ENCODE measurements at places on chromosomes 11 and 22.
A peak's percentile ranks its signal among the peaks of the same experiment; 100 is the strongest.

GRCh38 chr22:36613958-36614357 lies 85.0 kb upstream of the EIF3D start:
- H3K27ac ChIP-seq: no peak overlapping the region
- H3K4me1 ChIP-seq: no peaks in the 10 kb centered on the region
- no peak overlapping the region for H3K4me3 ChIP-seq
- no peaks in the 10 kb centered on the region for H3K36me3 ChIP-seq

DNA sequence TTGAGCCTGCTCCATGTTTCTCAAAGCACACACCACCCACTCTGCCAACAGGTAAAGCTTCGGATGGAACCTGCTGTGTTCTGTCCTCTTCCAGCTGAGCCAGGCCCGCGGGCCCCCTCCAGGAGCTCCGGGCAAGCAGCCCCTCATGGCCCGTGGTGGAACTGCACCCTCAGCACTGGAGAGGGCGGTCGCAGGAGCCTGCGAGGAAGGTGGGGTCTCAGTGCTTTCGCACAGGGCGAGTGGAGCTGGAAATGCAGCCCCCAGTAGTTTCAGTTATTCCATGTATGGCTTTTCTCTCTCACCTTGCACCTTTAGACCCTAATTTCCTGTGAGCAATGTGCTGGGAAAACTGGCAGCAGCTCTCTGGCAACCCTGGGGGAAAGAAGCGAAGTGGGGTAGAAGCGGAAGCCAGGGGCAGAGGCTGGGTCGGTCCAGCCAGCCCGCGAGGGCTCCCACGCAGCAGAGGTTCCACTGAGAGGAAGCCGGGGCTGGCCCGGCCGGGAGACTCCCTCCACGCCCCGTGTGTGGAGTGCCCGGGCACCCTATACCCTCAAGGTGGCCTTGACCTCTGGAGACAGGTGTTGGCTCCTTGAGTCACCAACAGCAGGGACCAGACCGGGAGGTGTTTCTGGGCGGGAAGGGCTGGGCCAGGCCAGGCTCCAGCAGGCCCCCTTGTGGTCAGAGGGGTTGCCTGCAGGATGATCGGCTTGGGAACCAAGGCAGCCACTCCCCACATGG lies 119.9 kb upstream of the TMEM45B start:
- peak overlapping the region; percentile 44 for H3K27ac ChIP-seq
- DNase-seq: peak; percentile 80
- H3K4me3 ChIP-seq: peak overlapping the region; percentile 71
- no peaks in the 10 kb centered on the region for H3K36me3 ChIP-seq
- no peaks in the 10 kb centered on the region for H3K27me3 ChIP-seq
- H3K4me1 ChIP-seq: peaks cover 12% of the 10 kb centered on the region

GRCh38 chr22:42842658-42843370 lies 14.3 kb downstream of the ARFGAP3 start:
- H3K27ac ChIP-seq: no peak overlapping the region
- H3K27me3 ChIP-seq: no peaks in the 10 kb centered on the region
- peaks cover 14% of the 10 kb centered on the region for H3K4me1 ChIP-seq
- H3K36me3 ChIP-seq: peaks cover 22% of the 10 kb centered on the region

- H3K27me3 ChIP-seq: no peaks in the 10 kb centered on the region
- no peak overlapping the region for H3K4me3 ChIP-seq
- H3K4me1 ChIP-seq: peaks cover 5% of the 10 kb centered on the region
- no peak overlapping the region for H3K27ac ChIP-seq
- H3K36me3 ChIP-seq: no peaks in the 10 kb centered on the region
Observed at GRCh38 chr22:42473484-42474193, 41.4 kb upstream of the NFAM1 start.

DNA sequence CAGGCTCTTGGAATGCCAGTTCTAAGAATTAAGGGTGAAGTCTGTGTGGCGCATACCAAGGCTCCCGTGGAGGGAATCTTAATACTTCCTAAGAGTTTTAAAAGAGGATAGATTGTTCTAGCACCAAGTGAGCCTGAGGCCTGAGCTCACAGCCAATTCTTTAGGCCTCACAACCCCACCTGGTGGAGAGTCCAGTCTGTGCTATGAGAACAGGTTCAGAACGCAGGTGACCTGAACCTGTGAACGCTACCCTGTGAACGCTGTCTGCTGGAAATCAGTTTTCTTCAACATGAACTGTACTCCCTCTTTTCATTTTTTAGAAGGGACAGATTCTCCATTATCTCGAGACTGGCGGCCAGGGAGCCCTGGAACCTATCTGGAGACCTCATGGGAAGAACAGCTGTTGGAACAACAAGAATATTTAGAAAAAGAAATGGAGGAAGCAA lies 43.2 kb upstream of the DLAT start:
- no peak overlapping the region for H3K27ac ChIP-seq
- no peak overlapping the region for H3K4me3 ChIP-seq
- peaks cover 12% of the 10 kb centered on the region for H3K4me1 ChIP-seq
- peaks cover 26% of the 10 kb centered on the region for H3K27me3 ChIP-seq
- peak; percentile 85 for DNase-seq

DNA sequence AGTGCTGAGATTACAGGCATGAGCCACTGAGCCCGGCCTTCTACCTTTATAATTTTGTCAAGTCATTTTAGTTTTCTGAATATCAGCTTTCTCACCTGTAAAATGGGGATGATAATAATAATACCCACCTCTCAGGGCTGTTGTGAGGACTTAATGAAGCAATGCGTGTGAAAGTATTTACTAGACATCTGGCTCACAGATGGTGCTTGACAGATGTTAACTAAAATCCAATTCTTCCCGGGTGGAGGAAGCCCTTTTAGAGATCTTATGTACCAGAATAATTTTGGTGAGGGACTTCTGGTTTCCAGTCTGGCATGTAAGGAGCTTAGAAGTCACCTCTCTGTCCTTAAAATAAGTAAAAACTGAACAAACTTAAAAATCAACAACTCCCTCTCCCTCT lies 43.7 kb upstream of the NUP160 start:
- H3K27ac ChIP-seq: no peak overlapping the region
- no peaks in the 10 kb centered on the region for H3K27me3 ChIP-seq

GRCh38 chr11:78469896-78470295 lies 52.3 kb upstream of the GAB2 start:
- peaks cover 11% of the 10 kb centered on the region for H3K4me1 ChIP-seq
- H3K27ac ChIP-seq: no peak overlapping the region
- H3K4me3 ChIP-seq: no peak overlapping the region
- peaks cover 28% of the 10 kb centered on the region for H3K36me3 ChIP-seq
- DNase-seq: no peak

GRCh38 chr11:65912845-65913244 lies 6.0 kb downstream of the C11orf68 start:
- H3K36me3 ChIP-seq: no peaks in the 10 kb centered on the region
- no peak overlapping the region for H3K27ac ChIP-seq
- H3K4me1 ChIP-seq: peaks cover 26% of the 10 kb centered on the region
- peaks cover 3% of the 10 kb centered on the region for H3K27me3 ChIP-seq

DNA sequence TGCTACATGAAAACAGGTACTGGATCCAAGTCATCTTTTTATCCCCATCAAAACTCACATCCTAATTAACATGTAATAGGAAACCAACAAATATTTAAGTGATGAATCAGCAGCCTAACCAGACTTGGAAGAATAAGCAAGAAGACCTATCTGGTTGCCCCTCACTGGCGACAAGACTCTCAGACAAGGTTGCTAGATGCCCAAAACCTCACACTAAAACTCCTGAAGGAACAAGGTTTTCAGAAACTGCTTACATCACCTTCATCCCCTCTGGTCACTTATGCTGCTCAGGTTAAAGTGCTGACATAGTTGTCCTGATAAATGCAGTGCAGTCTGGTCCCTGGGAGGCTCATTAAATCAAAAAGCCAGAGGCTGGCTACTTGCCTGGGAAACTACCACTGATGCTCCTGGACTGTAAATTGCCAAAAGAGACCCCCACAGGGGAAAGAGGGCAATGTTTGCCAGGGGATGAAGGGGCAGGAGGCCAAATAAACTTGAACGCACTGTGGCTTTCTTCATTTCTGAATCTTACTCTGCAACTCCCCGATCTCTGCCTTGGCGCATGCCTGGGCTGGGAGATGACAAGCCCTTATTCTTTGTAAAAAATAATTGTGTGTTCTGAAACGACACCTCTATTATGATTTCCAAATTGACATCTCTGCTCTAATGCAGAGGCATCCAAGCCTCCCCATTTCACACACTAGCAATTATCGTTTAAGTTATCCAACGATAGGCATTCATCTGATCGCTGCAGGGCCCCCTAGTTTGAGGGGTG lies 72.7 kb downstream of the AMBRA1 start:
- H3K4me3 ChIP-seq: no peak overlapping the region
- peaks cover 1% of the 10 kb centered on the region for H3K36me3 ChIP-seq
- no peak overlapping the region for H3K27ac ChIP-seq
- no peaks in the 10 kb centered on the region for H3K27me3 ChIP-seq
- peaks cover 9% of the 10 kb centered on the region for H3K4me1 ChIP-seq

DNA sequence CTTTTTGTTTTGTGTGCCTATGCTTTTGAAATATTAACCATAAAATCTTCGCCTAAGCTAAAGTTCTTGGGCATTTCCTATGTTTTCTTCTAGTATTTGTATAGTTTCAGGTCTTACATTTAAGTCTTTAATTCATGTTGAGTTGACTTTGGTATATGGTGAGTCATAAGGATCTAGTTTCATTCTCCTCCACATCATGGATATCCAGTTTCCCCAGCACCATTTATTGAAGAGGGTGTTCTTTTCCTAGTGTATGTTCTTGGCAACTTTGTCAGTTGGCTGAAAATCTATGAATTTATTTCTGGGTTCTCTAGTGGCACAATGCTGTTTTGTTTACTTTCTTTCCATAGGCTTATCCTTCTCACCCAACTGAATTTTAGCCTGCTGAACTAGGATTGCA lies 49.0 kb downstream of the CTSC start:
- no peak overlapping the region for H3K4me3 ChIP-seq
- no peaks in the 10 kb centered on the region for H3K27me3 ChIP-seq
- no peak for DNase-seq
- H3K4me1 ChIP-seq: peaks cover 3% of the 10 kb centered on the region
- no peak overlapping the region for H3K27ac ChIP-seq
- H3K36me3 ChIP-seq: peaks cover 23% of the 10 kb centered on the region

GRCh38 chr11:63012430-63012829 lies 3.2 kb downstream of the SLC22A8 start:
- H3K4me3 ChIP-seq: no peak overlapping the region
- no peaks in the 10 kb centered on the region for H3K4me1 ChIP-seq
- no peak overlapping the region for H3K27ac ChIP-seq
- no peaks in the 10 kb centered on the region for H3K36me3 ChIP-seq
- no peaks in the 10 kb centered on the region for H3K27me3 ChIP-seq

DNA sequence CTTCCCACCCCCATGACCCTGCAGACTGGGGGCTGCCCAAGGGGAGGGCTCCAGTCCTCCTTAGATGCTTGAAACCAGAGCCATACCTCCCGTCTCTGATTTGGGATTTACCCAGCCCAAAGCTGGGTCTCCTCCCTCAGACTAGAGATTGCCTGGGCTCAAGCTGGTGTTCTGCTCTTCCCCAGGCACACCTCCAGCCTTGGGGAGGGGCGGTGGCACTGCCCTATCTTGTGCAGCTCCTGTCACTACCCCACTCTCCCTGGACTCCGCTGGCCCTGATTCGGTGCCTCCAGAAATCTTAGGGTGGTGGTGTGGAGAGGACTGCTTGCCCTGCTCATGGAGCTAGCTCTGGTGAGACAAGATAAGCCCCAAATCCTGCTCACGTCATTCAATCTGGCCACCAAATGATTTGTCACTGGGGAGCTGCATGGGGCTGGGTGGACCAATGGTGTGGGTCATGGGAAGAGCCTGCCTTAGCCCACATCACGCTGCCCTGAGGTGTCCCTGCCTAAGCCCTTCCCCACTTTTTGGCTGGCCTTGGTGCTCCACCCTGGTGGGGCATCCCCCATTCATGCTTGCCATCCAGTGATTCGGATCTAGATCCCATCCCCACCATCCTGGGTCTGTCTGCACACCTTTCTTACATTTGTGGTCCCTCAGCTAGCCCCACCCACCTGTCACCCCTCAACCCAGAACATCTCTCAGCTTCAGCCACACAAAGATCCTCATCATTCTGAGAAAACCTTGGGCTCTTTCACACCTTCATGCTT lies 87.7 kb downstream of the PDE2A start:
- peaks cover 23% of the 10 kb centered on the region for H3K27me3 ChIP-seq
- H3K4me1 ChIP-seq: peaks cover 26% of the 10 kb centered on the region
- H3K4me3 ChIP-seq: no peak overlapping the region
- H3K36me3 ChIP-seq: no peaks in the 10 kb centered on the region
- DNase-seq: no peak
- no peak overlapping the region for H3K27ac ChIP-seq

GRCh38 chr11:95764267-95764898 lies 25.2 kb downstream of the FAM76B start:
- no peaks in the 10 kb centered on the region for H3K36me3 ChIP-seq
- no peaks in the 10 kb centered on the region for H3K4me1 ChIP-seq
- DNase-seq: no peak
- H3K27me3 ChIP-seq: peaks cover 1% of the 10 kb centered on the region
- H3K4me3 ChIP-seq: no peak overlapping the region
- no peak overlapping the region for H3K27ac ChIP-seq

GRCh38 chr22:20213833-20214708 lies 54.0 kb downstream of the RTN4R start:
- H3K36me3 ChIP-seq: no peaks in the 10 kb centered on the region
- no peak overlapping the region for H3K4me3 ChIP-seq
- DNase-seq: no peak

GRCh38 chr11:93020248-93021046 lies 51.0 kb downstream of the MTNR1B start:
- H3K27ac ChIP-seq: no peak overlapping the region
- H3K27me3 ChIP-seq: peaks cover 14% of the 10 kb centered on the region
- DNase-seq: no peak
- no peak overlapping the region for H3K4me3 ChIP-seq

- H3K4me1 ChIP-seq: no peaks in the 10 kb centered on the region
- DNase-seq: no peak
- no peak overlapping the region for H3K4me3 ChIP-seq
- no peak overlapping the region for H3K27ac ChIP-seq
Observed at GRCh38 chr11:92123540-92123939, 101.1 kb upstream of the FAT3 start.

DNA sequence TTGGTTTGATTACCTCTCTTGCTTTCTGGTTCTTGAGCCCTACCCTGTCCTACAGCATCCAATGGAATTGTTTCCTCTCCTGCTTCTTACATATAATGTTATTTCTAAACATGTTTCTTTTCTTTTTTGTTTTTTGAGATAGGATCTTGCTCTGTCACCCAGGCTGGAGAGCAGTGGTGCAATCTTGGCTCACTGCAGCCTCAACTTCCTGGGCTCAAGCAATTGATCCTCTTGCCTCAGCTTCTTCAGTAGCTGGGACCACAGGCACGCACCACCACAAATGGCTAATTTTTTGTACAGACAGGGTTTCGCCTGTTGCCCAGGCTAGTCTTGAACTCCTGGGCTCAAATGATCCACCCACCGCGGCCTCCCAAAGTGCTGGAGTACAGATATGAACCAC lies 105.9 kb downstream of the SGSM3 start:
- H3K36me3 ChIP-seq: peaks cover 1% of the 10 kb centered on the region
- H3K4me1 ChIP-seq: peaks cover 27% of the 10 kb centered on the region
- DNase-seq: no peak
- H3K4me3 ChIP-seq: no peak overlapping the region
- H3K27me3 ChIP-seq: no peaks in the 10 kb centered on the region
- H3K27ac ChIP-seq: no peak overlapping the region
